ENCODE measurements at places on chromosomes 7 and 10.

DNA sequence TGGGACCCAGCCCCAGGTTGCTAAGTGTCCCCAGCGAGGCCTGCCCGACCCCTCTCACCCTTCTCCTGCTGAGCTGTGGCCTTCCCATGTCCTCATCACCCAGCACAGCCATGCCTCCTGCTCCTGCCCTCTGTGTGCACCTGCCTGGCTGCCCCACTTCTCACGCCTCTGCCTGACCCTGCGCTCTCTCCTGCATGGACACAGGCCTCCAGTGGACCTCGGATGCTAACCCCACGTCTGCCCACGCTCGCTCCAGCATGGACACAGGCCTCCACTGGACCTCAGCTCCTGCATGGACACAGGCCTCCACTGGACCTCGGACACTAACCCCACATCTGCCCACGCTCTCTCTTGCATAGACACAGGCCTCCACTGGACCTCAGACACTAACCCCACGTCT, 111.6 kb downstream of the ADARB2 start:
- DNase-seq: no peak

GRCh38 chr7:112985377-112985987, 101.1 kb downstream of the GPR85 start:
- DNase-seq: no peak

- DNase-seq: no peak
Measured at GRCh38 chr7:134420424-134421125, 38.3 kb downstream of the AKR1B1 start.

GRCh38 chr10:52653263-52653909, 119.2 kb downstream of the MBL2 start:
- DNase-seq: no peak

- no peak for DNase-seq
Measured at GRCh38 chr7:158959954-158960353, 103.6 kb downstream of the DYNC2I1 start.

DNA sequence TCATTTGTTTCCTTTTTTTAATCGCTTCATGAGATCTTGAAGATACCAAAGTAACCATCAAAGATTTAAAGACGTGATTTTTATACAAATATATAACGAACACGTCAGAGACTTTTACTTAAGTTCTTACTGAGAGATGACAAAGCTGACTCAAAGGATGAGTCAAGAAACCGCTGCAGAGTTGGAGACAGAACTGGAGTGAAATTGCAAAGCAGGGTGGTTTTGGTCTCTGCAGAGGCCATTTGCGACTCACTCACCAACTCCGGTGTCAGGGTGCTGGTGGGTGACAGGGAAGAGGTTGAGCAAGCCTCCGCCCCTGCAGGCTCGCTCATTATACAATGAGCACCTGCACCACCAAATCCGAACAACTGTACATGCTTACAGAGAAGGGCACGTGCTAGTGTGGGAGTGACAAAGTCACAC, 75.2 kb downstream of the DNAJB6 start:
- no peak for DNase-seq

DNA sequence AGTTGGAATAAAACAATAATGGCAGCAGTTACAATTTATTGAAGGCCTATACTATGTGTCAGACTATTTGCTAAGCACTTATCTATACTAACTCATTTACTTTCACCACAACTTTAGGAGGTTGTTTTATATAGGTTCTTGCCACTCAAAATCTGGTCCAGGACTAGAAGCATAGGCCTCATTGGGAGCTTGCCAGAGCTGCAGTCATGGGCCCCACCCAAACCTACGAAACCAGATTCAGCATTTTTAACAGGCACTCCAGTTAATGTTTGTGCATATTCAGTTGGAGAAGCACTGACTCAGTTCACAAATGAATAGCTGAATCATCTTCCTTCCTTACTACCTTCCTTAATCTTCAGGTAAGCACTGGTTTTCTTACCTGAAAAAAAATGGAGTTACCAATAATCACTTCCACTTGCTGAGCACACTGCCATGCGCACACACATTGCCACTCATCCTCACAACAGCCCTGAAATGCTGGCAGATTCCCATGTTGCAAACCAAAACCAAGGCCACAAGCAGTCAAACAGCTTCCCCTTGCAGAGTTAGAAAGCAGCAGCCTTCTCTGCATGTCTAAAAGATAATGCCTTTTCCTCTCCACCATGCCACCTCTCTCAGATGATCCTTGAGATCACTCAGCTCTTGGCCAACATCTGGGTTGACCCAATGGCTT, 122.4 kb downstream of the SLC16A9 start:
- no peak for DNase-seq

GRCh38 chr7:1530946-1531262, 402 bp downstream of the MAFK start:
- no peak for DNase-seq

GRCh38 chr10:132628966-132629900, 91.6 kb downstream of the INPP5A start:
- no peak for DNase-seq

GRCh38 chr10:4477664-4478063, 348.3 kb upstream of the AKR1E2 start:
- DNase-seq: no peak

GRCh38 chr7:24609570-24609969, 36.3 kb downstream of the PALS2 start:
- DNase-seq: no peak

- no peak for DNase-seq
Measured at GRCh38 chr10:3094609-3095036, 27.3 kb downstream of the PFKP start.

DNA sequence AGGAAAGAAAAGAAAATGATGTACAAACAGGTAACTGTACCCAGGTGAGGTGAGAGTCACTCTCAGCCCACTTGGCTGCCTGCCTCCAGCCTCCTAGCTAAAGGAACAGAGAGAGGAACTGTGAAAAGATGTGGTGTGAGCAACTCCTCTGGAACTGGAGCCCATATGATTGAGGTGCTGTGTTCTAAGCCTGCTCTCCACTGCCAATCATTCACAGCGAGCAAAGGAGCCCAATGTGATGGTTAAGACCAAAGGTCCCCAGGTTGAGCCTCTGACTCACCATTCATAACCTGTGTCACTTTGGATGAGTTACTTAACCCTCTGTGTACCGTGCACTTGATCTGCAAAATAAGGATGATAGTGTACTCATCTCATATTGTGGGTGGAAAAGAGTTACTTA, 868.1 kb upstream of the AUTS2 start:
- DNase-seq: no peak

- no peak for DNase-seq
Measured at GRCh38 chr7:79176859-79177477, 276.5 kb downstream of the MAGI2 start.

DNA sequence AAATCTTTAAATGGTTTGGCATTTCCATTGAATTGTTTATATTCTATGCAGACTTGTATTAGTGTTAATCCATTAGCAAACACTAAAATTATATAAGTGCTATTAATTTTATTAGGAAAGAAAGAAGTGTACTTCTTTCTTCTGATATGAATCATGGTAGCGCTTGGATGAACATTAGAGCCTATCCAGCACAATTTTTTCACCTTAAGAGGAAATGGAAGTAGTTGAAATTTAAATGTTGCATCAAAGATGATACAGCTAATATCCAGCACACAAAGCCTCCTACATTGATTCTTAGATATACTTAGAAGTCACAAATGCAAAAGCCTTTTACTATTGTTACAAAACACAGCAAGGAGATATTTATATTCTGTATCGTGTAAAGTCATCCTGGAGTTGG, 174.5 kb downstream of the AHR start:
- DNase-seq: no peak

DNA sequence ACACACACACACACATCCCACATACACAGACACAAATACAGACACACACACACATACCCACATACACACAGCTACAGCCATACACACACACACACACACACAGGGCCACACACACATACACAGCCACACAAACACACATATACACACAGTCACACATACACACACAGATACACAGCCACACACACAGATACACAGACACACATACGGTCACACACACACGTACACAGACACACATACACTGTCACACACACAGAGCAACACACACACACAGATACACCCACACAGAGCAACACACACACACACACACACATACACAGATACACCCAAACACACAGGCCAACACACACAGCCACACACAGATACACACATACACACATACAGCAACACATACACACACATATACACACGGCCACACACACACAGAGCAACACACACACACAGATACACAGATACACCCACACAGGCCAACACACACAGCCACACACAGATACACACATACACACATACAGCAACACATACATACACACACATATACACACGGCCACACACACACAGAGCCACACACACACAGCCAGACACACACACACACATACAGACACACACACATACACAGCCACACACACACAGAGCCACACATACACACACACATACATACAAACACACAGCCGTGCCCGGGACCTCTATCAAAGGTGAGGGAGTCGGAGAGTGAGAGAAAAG, 22.3 kb downstream of the KCP start:
- DNase-seq: no peak

DNA sequence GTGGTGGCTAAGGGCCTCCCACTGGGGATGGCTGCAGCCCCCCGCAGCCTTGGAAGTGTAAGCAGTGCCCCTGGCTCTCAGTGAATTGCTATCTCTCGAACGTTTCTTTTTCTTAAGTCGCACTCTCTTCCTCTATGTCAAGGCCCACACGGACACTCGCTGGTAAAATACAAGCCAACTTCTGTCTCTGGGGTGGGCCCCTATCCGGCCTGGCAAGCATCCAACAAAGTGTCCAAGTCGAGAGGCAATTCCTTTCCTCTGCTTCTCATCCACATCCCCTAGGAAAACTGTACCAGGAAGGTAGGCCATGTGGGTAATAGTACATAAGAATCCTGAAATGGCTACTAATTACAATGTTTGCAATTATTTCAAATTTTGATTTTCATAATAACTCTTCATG, 194.9 kb upstream of the MGMT start:
- DNase-seq: no peak

DNA sequence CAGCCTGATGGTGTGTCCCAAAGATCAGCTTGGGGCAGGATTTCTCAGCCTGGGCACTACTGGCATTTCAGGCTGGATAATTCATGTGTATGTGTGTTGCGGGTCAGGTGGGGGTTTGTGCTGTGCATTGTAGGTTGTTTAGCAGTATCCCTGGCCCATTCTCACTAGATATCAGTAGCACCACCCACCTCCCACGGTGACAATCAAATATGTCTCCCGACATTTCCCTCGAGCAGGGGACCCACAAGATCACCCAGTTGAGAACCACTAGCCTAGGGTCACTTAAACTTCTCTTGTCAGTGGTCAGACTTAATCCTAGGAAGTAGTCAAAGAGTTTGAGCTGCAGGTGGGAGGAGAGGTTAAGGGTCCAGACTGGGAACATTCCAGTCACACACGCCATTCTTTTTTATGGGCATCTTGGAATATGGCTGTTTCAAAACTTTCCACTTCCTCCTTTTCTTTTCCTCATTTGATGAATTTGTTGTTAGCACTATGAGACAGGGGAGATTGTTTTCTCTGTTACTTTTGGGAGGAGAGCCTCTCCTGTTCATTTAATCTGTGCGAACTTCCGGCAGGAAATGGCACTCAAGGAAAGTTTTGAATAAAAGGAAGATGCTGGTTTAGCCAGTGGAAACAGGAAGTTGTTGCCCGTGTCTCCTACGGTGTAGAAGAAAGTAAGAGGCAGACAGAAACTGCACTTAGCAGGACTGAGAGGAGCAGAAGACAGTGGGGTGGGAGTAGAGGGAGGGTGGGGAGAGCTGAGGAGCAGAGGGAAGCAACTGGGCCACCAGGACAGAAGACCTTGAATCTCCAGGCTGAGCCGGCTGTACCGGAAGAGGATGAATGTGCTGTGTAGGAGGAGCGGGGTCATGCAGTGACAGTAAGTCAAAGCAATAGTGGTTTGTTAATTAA, 17.6 kb upstream of the EXOC6 start:
- no peak for DNase-seq

GRCh38 chr7:142801601-142802295, 31.0 kb downstream of the PRSS2 start:
- no peak for DNase-seq

DNA sequence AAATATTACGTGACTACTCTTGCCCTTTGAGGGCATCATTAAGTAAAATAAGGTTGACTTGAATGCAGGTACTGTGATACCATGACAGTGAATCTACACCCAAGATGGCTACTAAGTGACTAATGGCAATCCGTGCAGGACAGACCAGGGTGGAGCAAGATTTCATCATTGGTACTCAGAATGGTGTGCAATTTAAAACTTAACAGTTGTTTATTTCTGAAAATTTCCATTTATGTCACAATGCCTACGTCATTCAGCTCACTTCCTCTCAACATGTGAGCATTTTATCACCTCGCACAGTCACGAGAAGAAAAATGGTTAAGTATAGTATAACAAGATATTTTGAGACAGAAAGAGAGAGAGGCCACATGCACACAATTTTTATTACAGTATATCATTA, 50.3 kb upstream of the MET start:
- no peak for DNase-seq

DNA sequence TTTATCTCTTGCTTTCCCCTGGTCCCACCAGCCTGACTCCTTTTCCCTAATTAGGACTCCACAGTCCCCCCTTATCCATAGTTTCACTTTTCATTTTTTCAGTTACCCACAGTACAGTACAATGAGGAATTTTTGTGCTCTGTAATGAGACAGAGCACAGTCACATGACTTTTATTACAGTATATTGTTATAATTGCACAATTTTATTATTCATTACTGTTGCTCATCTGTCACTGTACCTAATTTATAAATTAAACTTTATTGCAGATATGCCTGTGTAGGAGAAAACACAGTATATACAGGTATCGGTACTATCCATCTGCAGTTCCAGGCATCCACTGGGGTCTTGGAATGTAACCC, 125.4 kb downstream of the KCNMA1 start:
- no peak for DNase-seq

GRCh38 chr7:70696201-70696754, 435.7 kb upstream of the GALNT17 start:
- DNase-seq: no peak

- DNase-seq: no peak
Measured at GRCh38 chr7:47714669-47715607, 133.0 kb upstream of the TNS3 start.

DNA sequence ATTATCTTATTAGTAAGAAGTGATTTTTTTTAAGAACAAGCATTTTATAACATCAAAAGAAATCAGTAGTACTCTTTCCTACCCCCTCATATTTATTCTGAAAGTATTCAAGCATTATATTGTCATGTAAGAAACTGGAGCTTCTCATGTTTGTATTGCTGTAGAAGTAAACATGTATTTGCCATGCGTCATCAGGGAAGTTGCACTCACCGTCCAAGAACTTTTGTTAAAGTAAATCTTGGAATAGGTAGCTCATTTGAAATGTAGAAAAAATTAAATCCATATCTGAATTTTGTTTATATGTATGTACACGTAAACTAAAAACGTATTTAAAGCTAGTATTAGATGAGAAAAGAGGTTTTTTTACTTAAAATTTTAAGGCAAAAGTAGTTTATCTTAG, 96.8 kb downstream of the PTEN start:
- DNase-seq: no peak

GRCh38 chr7:148303295-148304082, 287.1 kb upstream of the C7orf33 start:
- DNase-seq: no peak
